H1 (cell line): ENCODE measurements at places on chromosomes 2 and 18.

DNA sequence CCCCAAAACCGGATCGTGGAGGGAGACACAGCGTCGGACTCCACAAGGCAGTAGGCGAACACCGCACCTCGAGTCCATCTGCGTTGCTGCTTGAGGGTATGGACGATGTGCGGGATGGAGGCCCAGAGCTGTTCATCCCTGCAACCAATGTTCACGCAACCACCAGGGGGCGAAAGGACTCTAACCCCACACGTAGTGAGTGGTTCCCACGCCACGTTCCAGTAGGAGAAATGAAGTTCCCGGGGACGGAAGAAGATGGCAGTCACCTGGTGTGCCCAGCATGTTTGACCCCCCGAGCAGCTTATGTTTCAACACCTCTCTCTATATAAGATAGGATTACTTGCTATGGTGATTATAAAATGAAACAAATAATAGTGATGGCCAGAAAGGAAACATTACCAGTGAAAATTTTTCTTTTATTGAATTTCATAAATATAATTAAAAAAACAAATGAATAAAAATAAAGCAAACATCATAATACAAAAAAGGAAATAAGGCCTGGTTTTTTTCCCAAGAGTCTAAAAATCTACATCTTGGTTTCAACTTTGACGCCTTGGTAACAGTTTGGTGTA is 184.3 kb downstream of the SH3BP4 start:
- no peak overlapping the region for H3K4me3 ChIP-seq
- no peaks in the 10 kb centered on the region; the same call in 1 of the 2 replicates for H3K4me1 ChIP-seq
- H3K27me3 ChIP-seq = peaks cover 5% of the 10 kb centered on the region
- no peak overlapping the region for H3K27ac ChIP-seq
- no peaks in the 10 kb centered on the region for H3K36me3 ChIP-seq

- no peak overlapping the region for H3K27ac ChIP-seq
- H3K27me3 ChIP-seq = no peaks in the 10 kb centered on the region
- DNase-seq = no peak
- H3K4me3 ChIP-seq = no peak overlapping the region
- no peaks in the 10 kb centered on the region for H3K36me3 ChIP-seq
- H3K4me1 ChIP-seq = no peaks in the 10 kb centered on the region
Observed at GRCh38 chr18:38843291-38843690, 1277.7 kb upstream of the CELF4 start.

GRCh38 chr2:130288467-130289403 is 54.0 kb upstream of the IMP4 start:
- H3K36me3 ChIP-seq = no peaks in the 10 kb centered on the region
- H3K27ac ChIP-seq = no peak overlapping the region
- H3K27me3 ChIP-seq = no peaks in the 10 kb centered on the region
- no peak overlapping the region for H3K4me3 ChIP-seq
- no peaks in the 10 kb centered on the region for H3K4me1 ChIP-seq

DNA sequence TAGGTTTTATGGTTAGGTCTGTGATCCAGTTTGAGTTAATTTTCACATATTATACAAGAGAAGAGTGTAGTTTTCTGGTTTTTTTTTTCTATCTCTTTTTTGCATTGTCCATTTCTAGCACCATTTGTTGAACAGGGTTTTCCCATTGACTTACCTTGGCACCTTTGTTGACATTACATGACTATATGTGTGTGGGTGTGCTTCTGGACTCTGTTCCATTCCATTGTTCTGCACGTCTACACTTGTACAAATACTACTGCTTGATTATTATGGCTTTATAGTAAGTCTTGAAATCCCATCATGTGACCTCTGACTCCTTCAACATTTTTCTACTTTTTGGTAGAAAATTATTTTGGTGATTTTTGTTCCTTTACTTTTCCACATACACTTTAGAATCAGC is 38.7 kb downstream of the UBE2F start:
- H3K4me1 ChIP-seq = no peaks in the 10 kb centered on the region
- H3K4me3 ChIP-seq = no peak overlapping the region
- H3K36me3 ChIP-seq = no peaks in the 10 kb centered on the region
- H3K27ac ChIP-seq = no peak overlapping the region
- H3K27me3 ChIP-seq = no peaks in the 10 kb centered on the region
- no peak for DNase-seq
